Effector CD4-positive, alpha-beta T cell (primary cell): ENCODE measurements at places on chromosomes 1 and 21.

DNA sequence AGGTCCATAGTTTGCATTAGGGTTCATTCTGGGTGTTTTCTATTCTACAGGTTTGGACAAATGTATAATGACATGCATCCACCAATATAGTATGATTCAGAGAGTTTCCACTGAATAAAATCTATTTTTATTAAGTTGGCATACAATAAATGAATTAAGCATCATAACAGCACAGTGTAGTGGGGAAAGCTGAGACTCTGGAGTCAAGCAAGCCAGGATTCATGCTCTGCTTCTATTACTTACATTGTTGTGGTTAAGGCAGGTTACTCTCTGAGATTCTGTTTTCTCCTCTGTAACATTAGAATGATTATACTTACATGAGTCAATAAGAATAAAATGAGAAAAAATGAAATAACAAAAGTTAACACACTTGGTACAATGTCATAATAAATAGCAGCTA, 131.3 kb downstream of the SLC30A10 start:
- DNase-seq, result no peak

DNA sequence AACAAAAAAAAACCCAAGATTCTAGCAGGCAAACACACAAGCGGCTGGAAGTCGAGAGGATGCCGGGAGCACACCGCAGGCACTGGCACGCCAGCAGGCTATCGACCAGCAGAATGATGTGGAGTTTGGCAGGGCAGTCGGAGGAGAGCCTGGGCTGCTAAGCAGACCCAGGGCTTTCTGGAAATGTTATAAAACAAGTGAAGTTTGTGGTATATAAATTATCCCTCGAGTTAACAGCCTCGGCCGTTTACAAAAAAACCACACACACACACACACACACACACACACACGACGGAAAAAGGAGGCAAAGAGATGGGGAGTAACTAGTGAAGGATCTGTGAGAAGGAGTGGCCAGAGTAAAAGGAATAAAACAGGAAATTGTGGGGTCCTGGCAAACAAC, 87.2 kb upstream of the IVNS1ABP start:
- no peak for DNase-seq

DNA sequence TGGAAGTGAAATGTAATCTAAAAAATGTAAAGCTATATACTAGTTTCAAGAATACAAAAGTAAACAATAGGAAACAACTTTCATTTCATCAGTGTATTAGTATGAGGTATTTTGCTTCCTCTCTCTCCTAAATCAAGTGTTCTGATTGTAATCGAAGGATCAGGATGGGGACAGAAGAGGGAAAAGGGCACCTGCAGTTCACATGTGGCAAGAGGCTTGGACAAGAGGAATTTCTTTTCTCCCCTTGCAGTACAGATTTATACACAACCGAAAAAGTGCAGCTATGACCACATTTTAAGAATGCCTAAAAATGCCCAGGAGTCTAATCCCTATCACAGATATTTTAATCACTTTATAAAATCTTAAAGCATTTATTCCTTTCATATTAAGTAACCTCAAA, 63.7 kb downstream of the NRIP1 start:
- no peak for DNase-seq

DNA sequence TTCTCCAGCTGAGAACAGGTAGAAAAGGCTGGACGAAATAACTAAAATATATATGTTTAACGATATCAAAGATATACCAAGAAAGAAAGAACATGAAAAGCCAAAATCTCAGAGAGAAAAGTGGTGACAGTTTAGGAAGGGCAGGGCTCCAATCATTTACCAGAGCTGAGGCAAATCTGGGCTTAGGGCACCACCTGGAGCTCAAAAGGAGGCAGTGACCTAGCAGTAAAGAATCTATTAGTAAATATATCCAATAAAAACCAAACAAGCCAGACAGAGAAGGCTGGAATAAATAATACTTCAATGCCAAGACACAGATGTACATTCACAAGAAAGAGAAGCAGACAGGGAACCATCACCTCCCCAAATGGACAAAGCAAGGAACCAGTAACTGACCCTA, 43.5 kb downstream of the CHIA start:
- peak; percentile 34 for DNase-seq

GRCh38 chr1:45968941-45969666, 163.3 kb downstream of the PIK3R3 start:
- no peak for DNase-seq

DNA sequence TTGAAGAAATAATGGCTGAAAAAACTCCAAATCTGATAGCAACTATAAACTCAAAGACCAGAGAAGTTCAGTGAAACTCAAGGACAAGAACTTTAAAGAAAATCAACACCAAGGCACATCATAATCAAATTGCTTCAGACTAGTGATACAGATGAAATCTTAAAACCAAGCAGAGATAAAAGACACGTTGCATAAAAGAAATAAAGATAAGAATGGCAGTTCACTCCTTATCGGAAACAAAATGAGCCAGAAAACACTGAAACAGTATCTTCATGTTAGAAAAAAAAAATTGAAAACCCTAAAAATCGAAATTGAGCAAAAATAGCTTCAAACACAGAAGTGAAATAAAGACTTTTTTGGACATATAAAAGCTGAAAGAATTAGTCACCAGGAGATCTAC, 4.6 kb upstream of the RAB4A start:
- DNase-seq, result no peak
